IPS DF 19.7 (cell line): ENCODE measurements at places on chromosomes 7 and 10.

- DNase-seq: no peak
Observed at GRCh38 chr10:95290461-95291364, at the start of gene PDLIM1. PDLIM1 (minus strand) TSS chr10:95291003; CDS start chr10:95290915, 88 bp downstream.

- no peak for DNase-seq
Observed at GRCh38 chr7:14888962-14889361, 13.6 kb downstream of the DGKB start.

DNA sequence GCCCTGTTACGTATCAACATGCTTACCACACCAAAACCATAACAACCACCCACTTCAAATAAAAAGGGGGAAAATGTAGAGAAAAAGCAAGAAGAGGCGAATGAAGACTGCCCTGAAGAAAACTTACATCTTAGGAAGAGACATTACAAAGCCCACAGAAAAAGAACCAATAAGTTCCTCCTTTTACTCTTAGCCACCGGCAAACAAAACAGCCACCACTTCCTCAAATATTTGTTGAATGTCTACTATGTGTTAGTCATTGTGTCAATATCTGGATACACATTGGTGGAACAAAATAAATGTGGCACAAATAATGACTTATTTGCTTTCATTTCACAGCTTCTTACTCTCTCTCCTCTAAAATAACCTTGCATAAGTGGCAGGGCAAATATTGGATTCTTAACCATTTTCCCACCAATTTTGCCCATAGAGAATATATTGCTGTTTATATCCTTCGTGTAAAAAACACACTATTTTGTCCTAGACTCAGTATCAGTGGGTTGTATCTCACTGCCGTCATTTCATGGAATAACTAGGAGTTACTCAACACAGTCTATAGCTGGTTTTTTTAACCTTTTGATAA, 106.8 kb downstream of the ANK3 start:
- DNase-seq: no peak

DNA sequence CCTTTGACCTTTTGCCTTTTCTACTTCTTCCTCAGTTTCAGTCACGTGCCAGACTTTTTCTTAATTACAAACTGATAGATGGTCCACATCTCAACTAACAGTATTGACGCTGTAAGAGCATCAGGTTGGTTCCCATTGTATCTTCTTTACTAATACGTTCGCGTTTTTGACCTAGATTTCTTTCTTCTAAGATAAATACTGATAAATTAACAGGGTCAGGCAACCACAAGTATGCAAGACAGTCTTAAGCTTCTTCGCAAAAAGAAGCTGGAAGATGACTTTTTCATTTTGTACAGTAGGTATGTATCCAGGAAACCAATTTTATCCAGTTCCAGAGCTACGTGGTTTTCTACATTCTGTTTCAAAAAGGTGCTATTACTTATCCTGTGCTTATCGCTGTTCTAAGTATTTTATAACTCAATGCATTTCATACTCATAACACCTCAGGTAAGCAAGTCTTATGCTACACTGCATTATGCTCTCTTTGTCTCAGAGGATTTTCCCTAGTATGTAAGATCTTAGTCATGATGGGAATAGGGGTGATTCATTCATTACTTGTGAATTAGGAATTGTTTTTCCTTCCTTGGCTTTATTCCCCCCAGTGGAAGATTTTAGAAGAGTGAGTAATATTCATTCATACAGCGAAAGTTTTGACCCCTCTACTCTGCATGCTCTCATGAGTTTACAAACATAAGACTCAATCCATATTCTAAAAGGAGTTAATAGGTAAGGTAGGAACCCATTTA, 955 bp downstream of the DUS4L start:
- no peak for DNase-seq

DNA sequence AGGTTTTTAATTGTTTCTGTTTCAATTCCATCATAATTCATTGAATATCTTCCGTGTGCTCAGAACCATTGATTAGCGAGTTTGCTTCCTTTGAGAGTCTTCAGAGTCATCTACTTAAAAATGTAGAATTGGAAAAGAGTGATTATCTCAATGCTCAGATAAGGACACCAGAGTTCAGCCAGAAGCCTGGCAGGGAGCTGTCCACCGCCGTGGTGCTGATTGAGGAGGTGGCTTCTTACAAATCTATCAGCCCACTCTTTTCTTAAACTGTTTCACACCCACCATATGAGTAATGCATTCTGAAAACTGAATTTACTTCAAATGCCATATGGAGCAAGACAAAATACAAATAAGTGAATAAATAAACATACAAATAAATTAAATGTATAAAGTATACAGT, 79.3 kb downstream of the INSYN2A start:
- no peak for DNase-seq

DNA sequence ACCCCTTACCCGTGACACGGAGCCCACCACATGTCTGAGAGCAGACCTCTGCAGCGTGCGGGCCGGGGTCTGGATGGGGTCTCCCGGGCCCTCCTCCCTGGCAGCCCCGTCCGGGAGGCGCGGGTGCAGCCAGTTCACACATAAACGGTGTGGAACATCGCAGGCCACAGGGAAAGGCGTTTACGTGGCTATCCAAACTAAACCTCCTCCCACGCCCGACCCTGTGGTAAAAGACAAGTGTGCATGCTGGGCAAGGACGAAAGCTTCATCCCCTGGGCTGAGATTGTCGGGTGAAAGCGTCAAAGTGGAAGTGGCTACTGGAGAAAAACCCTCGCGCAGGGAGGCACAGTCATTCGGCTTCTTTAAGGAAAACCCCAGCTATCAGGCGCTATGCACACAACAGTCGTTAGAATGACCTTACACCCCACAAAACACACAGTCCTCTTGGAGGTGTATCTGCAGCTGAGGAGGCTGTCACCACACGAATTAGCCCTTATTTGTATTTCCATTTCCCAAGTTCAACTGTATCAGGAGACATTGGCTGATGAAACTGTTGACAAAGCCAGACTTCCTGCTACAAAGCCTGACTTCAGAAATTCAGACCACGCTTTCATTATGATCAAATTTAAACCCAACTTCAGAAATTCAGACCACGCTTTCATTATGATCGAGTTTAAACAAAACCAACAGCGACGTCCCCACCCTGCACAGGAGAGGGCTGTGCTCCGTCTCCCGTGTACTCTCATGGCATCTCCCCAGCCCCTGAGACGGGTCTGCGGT, 15.3 kb downstream of the GPER1 start:
- no peak for DNase-seq
